ENCODE measurements at places on chromosomes 1 and 21.

- no peak for DNase-seq
Measured at GRCh38 chr1:201371792-201372191, 5.7 kb downstream of the TNNT2 start.

DNA sequence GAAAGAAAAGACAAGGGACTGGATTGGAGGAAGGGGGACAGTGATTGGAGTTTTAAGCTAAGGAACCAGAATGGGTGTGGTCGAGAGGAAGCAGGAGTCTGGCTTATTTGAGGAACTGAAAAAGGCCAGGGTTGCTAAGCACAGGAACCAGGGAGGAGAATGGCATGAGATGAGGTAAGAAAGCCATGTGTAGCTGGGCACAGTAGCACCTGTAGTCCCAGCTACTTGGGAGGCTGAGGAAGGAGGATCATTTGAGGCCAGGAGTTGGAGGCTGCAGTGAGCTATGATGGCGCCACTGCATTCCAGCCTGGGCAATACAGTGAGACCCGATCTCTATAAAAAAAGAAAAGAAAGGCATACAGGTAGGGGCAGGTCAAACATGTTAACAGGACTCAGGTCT, 8.1 kb upstream of the KHDRBS1 start:
- no peak for DNase-seq

- no peak for DNase-seq
Measured at GRCh38 chr1:152038871-152039270, 2.1 kb upstream of the S100A11 start.

GRCh38 chr1:6924891-6925290, 139.6 kb downstream of the CAMTA1 start:
- DNase-seq = no peak

DNA sequence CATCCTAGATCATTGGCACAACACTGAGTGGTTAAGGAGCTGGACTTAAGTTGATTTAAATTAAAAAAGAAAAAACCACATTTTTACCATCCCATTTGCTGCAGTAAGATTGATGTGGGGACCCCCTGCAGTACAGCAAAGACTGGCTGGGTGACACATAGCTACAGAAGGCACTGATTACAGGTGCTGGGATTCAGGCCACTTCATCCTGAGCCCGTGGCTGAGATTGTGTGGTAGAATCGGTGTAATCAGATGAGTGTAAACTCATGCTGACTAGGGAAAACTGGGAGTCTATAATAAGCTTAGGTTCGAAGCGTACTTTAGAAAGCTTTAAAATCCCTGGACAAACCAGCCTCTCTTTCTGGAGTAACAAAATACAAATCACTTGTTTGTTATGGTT, 70.1 kb downstream of the SLC25A24 start:
- no peak for DNase-seq

- no peak for DNase-seq
Measured at GRCh38 chr1:66678146-66678545, 74.1 kb upstream of the DYNLT5 start.

GRCh38 chr1:181936768-181937581, 124.5 kb downstream of the ZNF648 start:
- DNase-seq = peak; percentile 16
